ENCODE measurements at places on chromosomes 7 and 10.
A peak's percentile ranks its signal among the peaks of the same experiment; 100 is the strongest.

GRCh38 chr7:22356010-22356691 lies 803 bp downstream of the RAPGEF5 start:
- H3K27me3 ChIP-seq = no peaks in the 10 kb centered on the region
- H3K4me1 ChIP-seq = peaks cover 8% of the 10 kb centered on the region
- H3K27ac ChIP-seq = no peak overlapping the region

- DNase-seq = no peak
- H3K4me1 ChIP-seq = no peaks in the 10 kb centered on the region
- H3K27me3 ChIP-seq = no peaks in the 10 kb centered on the region
- H3K36me3 ChIP-seq = no peaks in the 10 kb centered on the region
- H3K27ac ChIP-seq = no peak overlapping the region
- no peak overlapping the region for H3K4me3 ChIP-seq
Observed at GRCh38 chr10:107657851-107658250, 493.3 kb upstream of the SORCS1 start.

DNA sequence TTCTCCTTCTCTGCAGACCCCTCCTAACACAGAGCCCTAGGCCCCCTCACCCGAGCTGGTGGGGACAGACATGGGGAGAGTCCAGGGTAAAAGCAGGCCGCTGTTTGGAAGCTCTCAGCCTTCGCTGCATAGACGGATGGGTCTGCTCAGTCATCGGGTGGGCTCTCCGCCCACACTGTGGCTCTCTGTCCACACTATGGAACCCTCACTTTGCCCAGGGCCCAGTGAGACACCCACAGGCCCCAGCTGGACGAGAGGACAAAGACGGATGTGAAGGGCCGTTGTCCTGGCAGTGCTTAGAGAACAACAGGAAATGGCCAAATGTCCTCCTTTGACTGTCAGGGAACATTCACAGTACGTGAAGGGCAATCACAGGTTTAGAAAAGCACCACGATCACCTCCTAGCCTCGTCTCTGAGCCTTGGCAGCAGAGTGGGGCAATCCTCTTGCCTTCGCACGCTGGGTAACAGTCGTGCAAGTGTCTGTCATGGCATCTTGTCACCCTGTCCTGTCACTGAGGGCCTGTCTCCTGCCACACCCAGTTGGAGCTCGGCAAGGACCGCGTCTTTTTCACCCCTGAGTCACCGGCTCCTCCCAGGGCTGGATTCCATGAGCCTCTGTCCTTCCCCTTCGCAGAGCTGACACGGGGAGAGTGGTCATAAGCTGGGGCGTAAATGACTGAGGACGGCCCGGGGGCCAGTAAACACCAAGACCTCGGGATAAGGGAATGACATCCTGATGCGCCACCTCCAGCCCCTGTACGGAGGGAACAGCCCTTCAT lies 80.6 kb downstream of the PRKAG2 start:
- no peak overlapping the region for H3K4me3 ChIP-seq
- no peak overlapping the region for H3K27ac ChIP-seq
- no peaks in the 10 kb centered on the region for H3K4me1 ChIP-seq
- H3K27me3 ChIP-seq = peaks cover 3% of the 10 kb centered on the region
- H3K36me3 ChIP-seq = no peaks in the 10 kb centered on the region

- H3K27ac ChIP-seq = peak overlapping the region; percentile 64
- H3K4me1 ChIP-seq = peaks cover 51% of the 10 kb centered on the region
- no peak overlapping the region for H3K4me3 ChIP-seq
- DNase-seq = no peak
- H3K27me3 ChIP-seq = no peaks in the 10 kb centered on the region
Observed at GRCh38 chr7:116449950-116450349, 49.6 kb upstream of the CAV2 start.

DNA sequence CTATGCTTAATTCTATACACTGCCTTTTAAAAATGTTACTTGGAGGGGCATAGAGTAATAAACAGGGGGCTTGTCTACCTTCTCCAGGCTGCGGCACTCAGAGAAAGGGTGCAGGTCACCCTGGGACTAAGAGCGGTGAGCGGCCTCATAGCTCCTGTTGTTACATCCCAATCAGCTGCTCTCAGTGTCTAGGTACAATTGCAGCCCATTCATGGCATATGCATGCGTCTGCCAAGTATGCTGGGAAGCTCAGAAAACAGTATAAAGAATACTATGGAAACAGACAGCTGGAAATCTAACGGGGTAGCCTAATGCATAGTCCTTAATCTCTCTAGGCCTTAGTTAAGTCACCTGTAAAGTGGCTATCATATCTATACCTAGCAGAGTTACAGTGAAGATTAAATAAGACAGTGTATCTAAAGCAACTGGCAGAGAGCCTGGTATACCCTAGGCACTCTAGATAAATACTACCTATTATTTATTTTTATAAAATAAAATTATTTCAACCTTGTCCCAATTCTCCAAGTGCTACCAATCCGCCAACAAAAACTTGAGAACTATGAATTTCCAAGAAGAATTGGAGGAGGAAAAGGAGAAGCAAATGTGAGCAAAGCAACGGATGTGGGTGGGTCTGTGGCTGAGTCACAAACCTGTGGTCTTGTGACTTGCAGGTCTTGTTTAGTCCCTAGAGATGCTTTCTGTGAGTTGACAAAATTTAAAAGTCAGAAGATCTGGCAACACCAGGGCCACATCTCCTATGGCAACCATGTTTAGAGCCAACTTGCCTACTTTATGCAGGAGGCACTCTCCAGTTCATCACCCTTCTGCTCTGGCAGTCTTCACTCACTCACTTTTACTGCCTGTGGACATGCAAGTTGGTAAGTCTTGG lies 183.0 kb downstream of the RAPGEF5 start:
- H3K27me3 ChIP-seq = no peaks in the 10 kb centered on the region
- H3K4me1 ChIP-seq = no peaks in the 10 kb centered on the region
- no peak for DNase-seq
- no peaks in the 10 kb centered on the region for H3K36me3 ChIP-seq
- no peak overlapping the region for H3K4me3 ChIP-seq

DNA sequence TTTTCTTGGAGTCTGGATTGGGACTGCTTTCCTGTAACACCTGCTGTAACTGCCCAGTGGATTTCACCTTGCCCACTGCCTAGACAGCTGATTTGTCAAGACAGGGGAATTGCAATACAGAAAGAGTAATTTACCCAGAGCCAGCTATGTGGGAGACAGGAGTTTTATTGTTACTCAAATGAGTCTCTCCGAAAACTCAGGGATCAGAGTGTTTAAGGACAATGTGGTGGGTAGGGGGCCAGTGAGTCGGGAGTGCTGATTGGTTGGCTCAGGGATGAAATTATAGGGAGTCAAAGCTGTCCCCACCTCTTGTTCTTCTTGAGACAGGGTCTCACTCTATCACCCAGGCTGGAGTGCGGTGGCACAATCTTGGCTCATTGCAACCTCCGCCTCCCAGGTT lies 25.2 kb upstream of the BNIP3 start:
- H3K27me3 ChIP-seq = no peaks in the 10 kb centered on the region
- H3K36me3 ChIP-seq = no peaks in the 10 kb centered on the region
- no peak overlapping the region for H3K27ac ChIP-seq
- no peak overlapping the region for H3K4me3 ChIP-seq
- no peaks in the 10 kb centered on the region for H3K4me1 ChIP-seq

GRCh38 chr10:121291823-121292222 lies 306.4 kb downstream of the FGFR2 start:
- H3K27ac ChIP-seq = no peak overlapping the region
- H3K27me3 ChIP-seq = no peaks in the 10 kb centered on the region
- no peak for DNase-seq
- H3K4me3 ChIP-seq = no peak overlapping the region

DNA sequence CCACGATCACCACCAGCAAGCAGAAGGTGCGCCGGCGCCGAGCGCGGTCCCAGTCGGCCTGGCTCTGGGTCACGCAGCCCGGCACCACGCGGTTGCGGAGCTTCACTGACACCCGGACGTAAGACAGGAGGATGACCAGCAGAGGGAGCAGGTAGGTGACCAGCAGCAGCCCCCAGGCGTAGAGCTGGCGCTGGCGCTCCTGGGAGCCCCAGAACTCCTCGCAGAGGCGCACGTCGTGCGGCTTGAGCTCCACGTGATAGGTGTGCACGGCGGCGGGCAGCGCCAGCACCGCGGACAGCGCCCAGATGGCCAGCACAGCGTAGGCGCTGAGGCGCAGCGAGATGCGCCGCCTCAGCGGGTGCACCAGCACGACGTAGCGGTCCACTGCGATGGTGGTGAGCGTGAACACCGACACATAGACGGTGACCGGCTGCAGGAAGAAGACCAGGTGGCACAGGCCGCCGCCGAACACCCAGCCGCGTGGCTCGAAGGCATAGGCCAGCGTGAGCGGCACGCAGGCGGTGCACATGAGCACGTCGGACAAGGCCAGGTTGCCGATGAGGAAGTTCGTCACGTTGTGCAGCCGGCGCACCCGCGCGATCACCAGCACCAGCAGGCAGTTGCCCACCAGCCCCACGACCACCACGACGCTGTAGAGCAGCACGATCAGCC lies 920 bp downstream of the PRLHR start:
- H3K4me1 ChIP-seq = peaks cover 19% of the 10 kb centered on the region
- no peak overlapping the region for H3K27ac ChIP-seq
- H3K27me3 ChIP-seq = peaks cover 10% of the 10 kb centered on the region
- no peaks in the 10 kb centered on the region for H3K36me3 ChIP-seq

DNA sequence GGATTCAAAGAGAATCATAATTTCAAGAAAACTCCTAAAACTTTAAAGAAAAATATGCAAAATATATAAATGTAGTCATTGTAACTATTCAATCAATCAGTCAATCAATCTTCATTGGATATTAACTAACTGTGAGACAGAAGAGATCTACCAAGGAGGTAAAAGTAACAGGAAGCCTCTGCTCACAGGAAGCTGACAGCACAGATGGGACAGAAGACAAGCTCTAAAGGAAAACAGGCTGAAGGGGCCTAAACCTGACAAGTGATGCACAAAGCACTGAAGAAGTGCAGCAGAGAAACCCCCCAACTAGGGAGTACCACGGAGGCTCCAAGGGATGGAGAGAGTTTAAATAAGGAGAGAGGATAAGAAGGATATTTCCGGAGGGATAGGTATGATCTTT lies 173.0 kb downstream of the SKAP2 start:
- no peaks in the 10 kb centered on the region for H3K36me3 ChIP-seq
- H3K4me3 ChIP-seq = no peak overlapping the region
- no peak for DNase-seq

GRCh38 chr10:70832852-70833528 lies 17.2 kb downstream of the SGPL1 start:
- no peak for DNase-seq
- H3K27me3 ChIP-seq = no peaks in the 10 kb centered on the region
- H3K36me3 ChIP-seq = peaks cover 27% of the 10 kb centered on the region
- H3K4me1 ChIP-seq = peaks cover 54% of the 10 kb centered on the region

GRCh38 chr7:138257459-138258196 lies 181.4 kb downstream of the AKR1D1 start:
- no peaks in the 10 kb centered on the region for H3K36me3 ChIP-seq
- H3K4me1 ChIP-seq = no peaks in the 10 kb centered on the region
- no peaks in the 10 kb centered on the region for H3K27me3 ChIP-seq
- no peak overlapping the region for H3K4me3 ChIP-seq
- peak overlapping the region; percentile 73 for H3K27ac ChIP-seq

- H3K4me3 ChIP-seq = no peak overlapping the region
- DNase-seq = no peak
- no peaks in the 10 kb centered on the region for H3K4me1 ChIP-seq
- no peak overlapping the region for H3K27ac ChIP-seq
Observed at GRCh38 chr7:8817448-8818036, 384.1 kb downstream of the NXPH1 start.

GRCh38 chr10:96025566-96025965 lies 17.8 kb upstream of the CCNJ start:
- no peak overlapping the region for H3K27ac ChIP-seq
- no peaks in the 10 kb centered on the region for H3K36me3 ChIP-seq
- no peaks in the 10 kb centered on the region for H3K27me3 ChIP-seq
- H3K4me1 ChIP-seq = no peaks in the 10 kb centered on the region
- DNase-seq = no peak

DNA sequence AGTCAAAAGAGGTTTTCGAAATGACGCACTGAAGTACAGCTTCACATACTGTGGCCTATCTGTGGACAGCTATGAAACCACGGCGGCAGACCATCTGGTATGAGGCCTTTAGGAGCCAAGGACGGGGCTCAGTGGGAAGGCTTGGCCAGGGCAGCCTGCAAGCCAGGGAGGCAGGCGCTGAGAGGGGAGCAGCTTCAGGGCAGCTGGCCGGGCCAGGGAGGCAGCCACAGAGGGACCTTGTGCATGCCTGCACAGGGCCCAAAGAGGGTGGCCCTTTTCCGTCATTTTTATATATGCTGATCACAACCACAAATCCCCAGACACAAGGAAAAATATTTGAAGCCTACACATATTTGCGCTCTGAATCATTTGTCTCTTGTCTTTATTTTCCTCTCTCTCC lies 13.5 kb downstream of the CALD1 start:
- peaks cover 9% of the 10 kb centered on the region for H3K4me1 ChIP-seq
- no peaks in the 10 kb centered on the region for H3K27me3 ChIP-seq
- no peak for DNase-seq
- H3K27ac ChIP-seq = peak overlapping the region; percentile 46
- H3K4me3 ChIP-seq = no peak overlapping the region

GRCh38 chr7:113368256-113368655 lies 249.9 kb upstream of the SMIM30 start:
- H3K36me3 ChIP-seq = no peaks in the 10 kb centered on the region
- H3K27ac ChIP-seq = no peak overlapping the region
- DNase-seq = no peak
- no peak overlapping the region for H3K4me3 ChIP-seq

GRCh38 chr7:104963378-104963990 lies 50.5 kb upstream of the KMT2E start:
- no peaks in the 10 kb centered on the region for H3K27me3 ChIP-seq
- H3K27ac ChIP-seq = no peak overlapping the region

DNA sequence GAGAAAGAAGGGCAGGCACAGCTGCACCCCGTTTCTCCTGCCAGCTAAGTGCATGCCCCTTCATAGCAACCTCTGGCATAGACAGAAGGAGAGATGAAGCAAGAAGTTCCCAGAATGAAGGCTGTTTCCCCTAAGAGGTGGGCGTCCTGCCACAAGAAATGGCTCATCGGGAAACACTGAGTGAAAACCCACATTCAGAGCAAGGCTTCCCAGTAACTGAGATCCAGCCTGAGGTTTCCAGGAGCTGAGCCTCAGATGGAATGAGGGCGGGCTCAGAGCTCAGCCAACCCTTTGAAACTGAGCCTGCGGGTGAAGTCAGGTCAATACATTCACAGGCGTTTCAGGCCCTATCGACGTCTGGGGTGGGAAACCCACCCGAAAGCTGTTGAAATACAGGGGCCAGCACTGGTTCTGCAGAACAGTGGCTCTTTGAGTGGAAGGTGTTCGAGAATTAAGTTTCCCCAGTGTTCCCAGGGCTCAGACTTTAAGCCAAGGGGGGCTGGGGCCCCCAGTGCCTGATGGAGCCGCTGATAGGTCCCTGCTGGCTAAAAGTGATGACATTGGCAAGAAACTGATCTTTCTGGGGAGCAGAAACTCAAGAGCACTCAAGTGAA lies 510.2 kb downstream of the RPS24 start:
- H3K4me1 ChIP-seq = no peaks in the 10 kb centered on the region
- no peak overlapping the region for H3K27ac ChIP-seq
- DNase-seq = no peak
- no peaks in the 10 kb centered on the region for H3K27me3 ChIP-seq

- H3K27me3 ChIP-seq = no peaks in the 10 kb centered on the region
- no peak for DNase-seq
- H3K36me3 ChIP-seq = peaks cover 60% of the 10 kb centered on the region
- H3K27ac ChIP-seq = no peak overlapping the region
- H3K4me1 ChIP-seq = no peaks in the 10 kb centered on the region
Observed at GRCh38 chr7:105480931-105481330, 41.1 kb downstream of the PUS7 start.

- H3K27me3 ChIP-seq = no peaks in the 10 kb centered on the region
- H3K36me3 ChIP-seq = peaks cover 3% of the 10 kb centered on the region
- DNase-seq = peak; percentile 28
- H3K27ac ChIP-seq = no peak overlapping the region
- H3K4me1 ChIP-seq = peaks cover 43% of the 10 kb centered on the region
- H3K4me3 ChIP-seq = no peak overlapping the region
Observed at GRCh38 chr7:100566018-100566531, 7.6 kb downstream of the SAP25 start.

All from SK-N-SH (cell line).